ENCODE measurements at places on chromosomes 7 and 10.

GRCh38 chr7:105643384-105643783, 62.1 kb upstream of the EFCAB10 start:
- no peak for DNase-seq

DNA sequence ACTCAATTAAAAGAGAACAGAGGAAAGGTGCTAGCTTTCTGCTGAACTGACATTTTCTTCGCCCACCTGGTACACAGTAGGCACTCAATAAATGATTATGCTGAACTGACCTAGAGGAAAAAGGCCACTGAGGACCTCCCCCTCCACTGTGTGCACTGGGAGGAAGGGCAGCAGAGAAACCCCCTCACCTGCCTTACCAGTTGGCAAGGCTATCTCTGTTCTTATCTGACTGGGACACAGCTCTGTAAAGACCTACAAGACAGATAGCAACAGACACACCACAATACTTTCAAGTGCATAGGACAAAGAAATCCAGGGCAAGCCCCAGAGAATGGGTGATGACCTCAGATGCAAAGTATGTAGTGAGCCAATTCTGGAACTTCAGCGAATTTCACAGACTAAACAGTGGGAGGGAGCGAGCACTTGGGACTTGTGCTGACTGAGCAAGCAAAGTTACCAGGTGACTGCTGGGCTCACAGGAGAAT, 30.4 kb downstream of the PDLIM1 start:
- no peak for DNase-seq

- DNase-seq, result no peak
Measured at GRCh38 chr7:151312831-151313809, 28.5 kb upstream of the NUB1 start.

DNA sequence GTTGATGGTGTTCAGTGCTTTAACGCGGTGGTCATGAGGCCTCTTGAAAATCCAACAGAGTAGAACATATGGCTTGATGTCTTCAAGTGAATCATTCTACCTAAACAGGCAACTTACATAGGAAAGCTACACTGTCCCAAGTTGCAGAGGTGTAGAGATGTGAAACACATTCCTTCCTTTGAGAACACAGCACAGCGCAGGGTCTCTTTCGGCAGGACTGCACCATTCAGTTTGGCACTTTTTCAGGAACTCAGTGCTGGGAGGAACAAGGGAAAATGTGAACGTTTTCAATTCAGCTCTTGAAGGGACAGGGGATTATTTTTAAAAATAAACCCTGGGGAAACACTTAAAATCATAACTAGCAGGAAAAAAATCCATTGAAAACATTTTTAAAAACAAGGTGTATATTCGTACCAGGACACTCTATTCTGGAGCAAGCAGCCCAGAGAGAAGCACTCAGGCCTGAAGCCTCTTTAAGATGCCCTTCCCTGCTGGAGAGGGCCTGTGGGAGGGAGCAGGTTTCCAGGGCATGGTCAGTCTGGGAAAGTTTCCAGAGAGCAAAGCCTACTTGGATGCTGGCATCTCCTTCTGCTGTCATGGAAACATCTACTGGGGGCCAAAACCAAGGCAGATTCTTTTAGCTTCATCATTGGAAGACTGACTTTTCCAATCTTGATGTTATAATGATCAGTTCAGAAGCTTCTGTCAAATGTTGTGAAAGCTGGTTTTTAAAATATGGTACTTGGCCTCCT, 60.4 kb upstream of the NPVF start:
- no peak for DNase-seq

DNA sequence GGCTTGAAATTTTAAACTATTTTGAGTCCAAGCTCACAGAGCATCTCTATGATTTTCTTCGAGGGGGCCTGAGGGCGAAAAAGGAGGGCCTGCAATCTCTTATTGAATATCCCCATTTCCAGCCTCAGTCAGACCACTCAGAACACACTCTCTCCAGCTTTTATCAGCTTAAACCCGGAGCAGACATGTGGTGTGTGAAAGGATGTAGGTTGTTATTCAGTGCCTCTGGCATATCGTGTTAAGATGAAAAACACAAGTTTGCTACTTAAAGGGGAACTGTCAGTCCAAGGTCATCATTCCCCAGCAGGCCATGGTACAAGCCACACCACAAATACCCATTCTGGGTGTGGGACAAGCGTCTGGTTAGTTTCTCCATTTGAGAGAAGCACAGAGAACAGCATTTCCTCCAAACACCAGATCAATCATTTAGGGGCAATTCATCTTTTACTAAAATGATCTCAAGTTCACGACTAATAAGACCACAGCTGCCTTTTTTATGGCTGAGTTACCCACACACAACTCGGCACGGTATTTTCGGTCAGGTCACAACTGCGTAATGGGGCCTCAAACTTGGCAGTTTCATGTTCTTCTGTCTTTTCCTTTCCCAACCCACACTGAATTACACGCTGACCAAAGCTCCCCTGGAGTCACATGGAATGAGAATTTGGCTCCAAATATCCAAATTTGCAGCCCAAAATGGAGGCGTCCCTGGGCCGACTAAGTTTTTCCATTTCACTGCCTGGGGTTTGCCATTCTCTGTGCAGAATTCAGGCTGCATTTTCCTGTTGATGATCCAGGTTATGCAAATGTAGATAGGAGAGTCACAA, 188.4 kb downstream of the SEM1 start:
- DNase-seq, result no peak

- no peak for DNase-seq
Measured at GRCh38 chr10:8173866-8174243, 119.4 kb downstream of the GATA3 start.

DNA sequence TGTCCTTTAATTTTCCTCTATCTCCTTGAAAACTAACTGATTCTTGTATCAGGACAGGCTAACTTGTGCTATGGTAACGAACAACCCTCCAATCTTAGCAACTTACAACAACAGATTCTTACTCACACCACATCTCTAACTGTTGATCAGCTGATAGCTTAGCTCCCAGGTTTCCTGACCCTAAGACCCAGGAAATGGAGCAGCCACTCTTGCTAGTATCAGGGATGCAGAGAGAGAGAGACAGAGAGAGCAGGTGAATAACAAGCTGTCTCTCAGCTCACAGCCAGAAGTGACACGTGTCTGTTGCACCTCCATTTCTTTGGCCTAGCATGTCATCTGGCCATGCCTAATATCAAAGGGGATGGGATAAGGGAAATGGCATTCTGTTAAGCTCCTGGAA, 1289.0 kb upstream of the AUTS2 start:
- no peak for DNase-seq

DNA sequence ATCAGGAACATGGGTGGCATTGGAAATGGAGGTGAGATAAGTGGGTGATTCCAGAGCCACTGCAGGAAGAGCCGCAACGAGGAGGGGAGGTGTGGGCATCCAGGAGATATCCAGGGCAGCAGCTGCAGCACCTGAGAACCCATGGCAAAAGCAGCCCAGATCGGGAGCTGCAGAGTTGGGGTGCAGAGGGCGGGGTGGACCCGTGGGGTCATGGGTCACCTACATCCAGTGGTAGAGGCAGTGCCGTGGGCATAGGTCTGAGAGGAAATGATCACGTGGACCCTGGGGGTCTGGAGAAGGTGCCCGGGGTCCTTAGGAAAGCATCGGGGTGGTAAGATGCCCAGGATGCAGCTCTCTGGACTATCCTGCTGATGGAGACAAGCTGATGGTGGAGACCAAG, 530.0 kb downstream of the GLRX3 start:
- no peak for DNase-seq

DNA sequence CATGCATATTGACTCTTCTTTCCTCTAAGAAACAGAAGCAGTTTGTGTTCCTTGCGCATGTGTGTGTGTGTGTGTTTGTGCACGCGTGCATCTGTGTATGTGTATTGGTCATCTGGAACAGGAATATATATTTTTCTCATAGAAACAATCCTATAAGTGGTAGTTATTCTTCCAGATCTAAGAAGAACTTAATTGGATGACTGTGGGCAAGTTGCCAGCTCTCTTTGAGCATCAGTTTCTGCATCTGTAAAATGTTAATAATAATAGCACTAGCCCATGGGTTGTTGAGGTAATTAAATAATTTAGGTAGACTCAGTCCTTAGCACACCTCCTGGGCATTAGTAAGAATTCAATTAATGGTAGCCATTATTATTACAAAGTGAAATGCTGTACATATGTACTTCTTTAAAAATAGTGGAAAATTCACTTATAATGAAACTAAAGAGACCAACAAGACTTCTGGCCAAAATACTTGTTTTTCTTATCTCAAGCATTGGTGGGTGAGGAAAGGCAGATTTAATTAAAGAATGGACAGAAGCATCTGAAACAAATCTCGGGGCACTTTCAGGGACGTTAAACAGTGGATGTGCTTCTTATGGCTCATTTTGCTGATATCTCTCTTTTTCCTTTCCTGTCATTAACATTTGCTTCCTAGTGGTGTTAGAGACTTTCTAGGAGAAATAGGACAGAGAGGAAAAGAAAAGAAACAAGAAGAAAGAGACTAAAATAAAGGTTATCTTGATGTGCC, 124.9 kb upstream of the HABP2 start:
- DNase-seq, result no peak

GRCh38 chr10:297567-297966, 162.3 kb downstream of the ZMYND11 start:
- no peak for DNase-seq

DNA sequence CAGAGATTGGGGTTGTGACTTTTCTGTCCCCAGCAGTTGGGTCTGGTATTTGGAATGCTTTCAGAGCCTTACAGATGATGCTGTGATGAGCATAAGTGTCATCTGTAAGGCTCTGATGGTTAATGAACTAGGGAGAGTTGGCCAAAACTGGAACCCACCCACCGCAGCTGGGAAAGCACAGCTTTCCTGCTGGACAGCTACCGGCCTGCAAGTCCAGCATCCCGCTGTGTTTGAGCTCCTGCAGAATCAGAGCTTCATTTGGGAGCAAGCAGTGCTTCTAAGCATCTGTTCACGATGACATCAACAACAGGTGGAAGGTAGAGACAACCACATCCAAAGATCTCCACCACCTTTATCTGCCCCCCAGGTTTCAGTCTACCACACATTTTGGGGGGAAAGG, 11.7 kb downstream of the UCN3 start:
- DNase-seq, result no peak

GRCh38 chr7:1360521-1360971, 98.7 kb downstream of the MICALL2 start:
- DNase-seq, result no peak

DNA sequence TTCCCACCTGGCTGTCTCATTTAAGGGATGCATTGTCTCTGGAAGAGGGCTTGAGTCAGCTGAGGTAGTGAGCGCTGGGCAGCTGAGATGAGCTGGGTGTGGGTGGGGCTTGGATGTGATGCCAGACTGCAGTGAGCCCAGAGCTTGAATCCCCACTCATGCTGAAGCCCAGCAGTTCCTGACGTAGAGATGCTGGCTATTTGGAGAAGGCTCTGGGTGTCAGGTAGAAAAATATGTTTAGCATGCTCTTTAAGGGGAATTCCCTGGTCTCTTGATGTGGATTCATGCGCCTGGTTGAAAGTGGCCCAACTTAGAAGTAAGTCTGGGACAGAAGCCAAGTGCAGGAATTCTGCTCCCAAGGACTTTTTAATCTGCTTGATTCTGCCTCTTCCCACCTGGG, 241.5 kb upstream of the IGFBP3 start:
- no peak for DNase-seq

DNA sequence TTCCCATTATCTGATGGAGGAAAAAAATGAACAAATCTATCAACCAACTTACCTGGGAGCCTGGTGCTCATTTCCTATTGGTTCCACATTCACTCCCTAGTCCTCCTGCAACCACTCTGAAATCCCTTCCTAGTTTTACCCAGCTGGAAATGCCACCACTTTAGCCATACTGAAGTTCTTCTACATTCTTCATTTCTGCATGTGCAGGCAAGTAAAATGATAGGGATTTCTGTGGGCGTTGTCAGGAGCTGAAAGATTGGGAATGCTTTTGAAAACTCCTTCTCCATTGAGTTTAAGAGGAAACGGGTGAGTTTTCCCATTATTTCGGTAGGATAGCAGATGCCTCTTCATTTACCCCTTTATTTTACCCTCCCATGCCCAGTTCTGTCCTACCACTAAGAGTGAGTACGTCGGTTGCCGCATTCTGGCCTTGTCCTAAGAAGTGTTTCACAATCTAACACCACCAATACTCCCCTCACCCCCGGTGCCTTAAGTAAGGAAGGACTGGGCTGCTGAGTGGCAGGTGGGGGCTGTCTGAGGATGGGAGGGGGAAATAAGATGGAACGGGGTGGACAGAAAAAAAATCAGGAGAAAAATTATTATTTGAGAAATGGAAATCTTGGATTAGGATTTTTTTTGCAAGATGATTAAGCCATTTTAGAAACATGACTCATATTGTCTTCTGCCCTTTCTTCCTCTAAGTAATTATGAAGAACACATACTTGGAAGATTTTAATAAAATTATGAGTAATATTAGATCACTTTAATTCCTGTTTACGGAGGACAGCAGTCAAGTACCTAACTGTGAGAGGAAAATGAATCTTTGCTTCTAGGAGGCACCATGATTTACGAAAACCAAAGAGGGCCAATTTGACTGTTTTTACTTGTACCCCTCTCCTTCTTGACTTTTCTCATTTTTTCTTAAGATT, 13.2 kb upstream of the TAS2R60 start:
- DNase-seq, result no peak

- DNase-seq, result no peak
Measured at GRCh38 chr7:9181356-9181755, 747.9 kb downstream of the NXPH1 start.

GRCh38 chr7:129100827-129101166, 43.7 kb upstream of the TSPAN33 start:
- no peak for DNase-seq

- no peak for DNase-seq
Measured at GRCh38 chr7:54904986-54905385, 113.8 kb upstream of the EGFR start.

DNA sequence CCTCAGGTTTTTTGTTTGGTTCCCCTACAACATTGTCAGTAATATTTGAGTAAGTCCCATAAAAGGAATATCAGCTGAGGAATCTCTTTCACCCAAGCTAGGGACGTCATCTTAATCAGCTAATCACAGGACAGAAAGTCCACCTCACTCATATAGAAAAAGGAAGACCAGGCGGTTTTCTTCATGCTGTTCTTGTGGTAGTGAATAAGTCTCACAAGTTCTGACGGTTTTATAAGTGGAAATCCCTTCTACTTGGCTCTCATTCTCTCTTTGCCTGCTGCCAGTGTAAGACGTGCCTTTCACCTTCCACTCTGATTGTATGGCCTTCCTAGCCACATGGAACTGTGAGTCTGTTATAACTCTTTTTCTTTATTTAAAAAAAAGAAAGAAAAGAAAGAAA, 308.1 kb upstream of the PFKP start:
- DNase-seq, result no peak

DNA sequence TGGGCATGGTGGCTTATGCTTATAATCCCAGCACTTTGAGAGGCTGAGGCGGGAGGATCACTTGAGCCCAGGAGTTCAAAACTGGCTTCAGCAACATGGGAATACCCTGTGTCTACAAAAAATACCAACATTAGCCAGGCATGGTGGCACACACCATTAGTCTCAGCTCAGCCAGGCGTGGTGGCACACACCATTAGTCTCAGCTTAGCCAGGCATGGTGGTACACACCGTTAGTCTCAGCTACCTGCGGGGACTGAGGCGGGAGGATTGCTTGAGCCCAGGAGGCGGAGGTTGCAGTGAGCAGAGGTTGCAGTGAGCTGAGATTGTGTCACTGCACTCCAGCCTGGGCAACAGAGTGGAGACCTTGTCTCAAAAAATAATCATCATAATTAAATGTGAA, 9.0 kb downstream of the LRRC27 start:
- DNase-seq, result no peak

Measured in progenitor cell of endocrine pancreas (in vitro differentiated cells).